ENCODE measurements at places on chromosomes 4 and X.

- peak; percentile 24 for DNase-seq
Measured at GRCh38 chrX:41720125-41720779, 3.7 kb upstream of the GPR82 start.

DNA sequence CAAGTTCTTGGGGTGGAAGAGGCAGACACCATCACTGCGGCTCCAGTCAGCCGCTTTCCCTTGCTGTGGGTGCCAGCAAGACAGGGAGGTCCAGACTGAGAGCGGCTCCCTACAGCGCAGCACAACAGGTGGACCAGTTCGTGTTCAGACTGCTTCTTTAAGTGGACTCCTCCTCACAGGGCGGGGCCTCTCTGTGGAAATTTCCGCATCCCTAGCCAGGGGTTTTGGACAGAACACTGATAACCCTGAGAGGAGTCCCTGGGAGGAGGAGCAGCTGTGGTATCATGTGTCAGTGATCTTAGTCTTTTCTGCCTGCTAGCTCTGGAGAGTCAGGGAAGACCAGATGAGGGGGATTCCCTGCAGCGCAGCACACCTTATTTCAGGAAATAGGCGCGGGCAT, 48.5 kb downstream of the MAGEC2 start:
- DNase-seq = no peak

DNA sequence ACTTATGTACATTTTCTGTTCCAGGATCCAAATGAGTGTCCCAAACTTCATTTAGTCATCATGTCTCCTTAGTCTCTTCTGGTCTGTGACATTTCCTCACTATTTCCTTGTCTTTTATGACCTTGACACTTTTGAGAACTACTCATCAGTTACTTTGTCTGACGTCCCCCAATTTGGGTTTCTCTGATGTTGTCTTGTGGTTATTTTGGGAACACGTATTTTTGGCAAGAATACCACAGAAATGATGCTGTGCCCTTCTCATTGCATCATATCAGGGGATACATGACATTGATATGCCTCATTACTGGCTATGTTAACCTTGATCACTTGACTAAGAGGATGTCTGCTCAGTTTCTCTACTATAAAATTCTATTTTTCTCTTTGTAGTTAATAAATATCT, 308.8 kb downstream of the ZNF674 start:
- no peak for DNase-seq

GRCh38 chr4:155693015-155693663, 26.5 kb downstream of the GUCY1A1 start:
- DNase-seq = no peak

DNA sequence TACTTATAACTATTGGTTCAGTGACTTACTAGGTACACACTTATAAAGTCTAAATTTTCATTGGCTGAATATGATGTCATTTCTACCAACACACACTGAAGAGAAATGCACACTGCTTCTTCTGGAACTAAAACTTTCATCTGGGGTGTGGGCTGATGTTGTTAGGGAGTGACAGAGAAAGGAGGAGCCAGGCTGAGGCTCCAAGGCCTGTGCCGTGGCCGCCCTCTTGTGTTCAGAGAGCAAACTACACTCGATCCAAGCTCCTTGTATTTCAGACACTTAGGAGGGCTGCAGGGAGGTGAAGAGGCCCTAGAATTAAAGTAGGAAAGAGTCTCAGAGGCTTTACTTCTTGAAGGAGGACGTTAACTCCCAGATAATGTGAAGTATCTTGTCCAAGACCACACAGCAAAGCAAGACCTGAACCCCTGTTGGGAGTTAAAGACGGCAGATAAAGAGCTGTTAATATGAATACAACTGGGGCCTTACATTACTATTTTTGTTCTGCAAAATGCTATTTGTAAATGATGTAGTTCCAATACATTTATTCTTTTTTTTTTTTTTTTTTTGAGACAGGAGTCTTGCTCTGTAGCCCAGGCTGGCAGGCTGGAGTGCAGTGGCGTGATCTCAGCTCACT, 137.5 kb downstream of the AFAP1 start:
- DNase-seq = peak; percentile 45

GRCh38 chr4:176921256-176921655, 128.5 kb upstream of the VEGFC start:
- no peak for DNase-seq

DNA sequence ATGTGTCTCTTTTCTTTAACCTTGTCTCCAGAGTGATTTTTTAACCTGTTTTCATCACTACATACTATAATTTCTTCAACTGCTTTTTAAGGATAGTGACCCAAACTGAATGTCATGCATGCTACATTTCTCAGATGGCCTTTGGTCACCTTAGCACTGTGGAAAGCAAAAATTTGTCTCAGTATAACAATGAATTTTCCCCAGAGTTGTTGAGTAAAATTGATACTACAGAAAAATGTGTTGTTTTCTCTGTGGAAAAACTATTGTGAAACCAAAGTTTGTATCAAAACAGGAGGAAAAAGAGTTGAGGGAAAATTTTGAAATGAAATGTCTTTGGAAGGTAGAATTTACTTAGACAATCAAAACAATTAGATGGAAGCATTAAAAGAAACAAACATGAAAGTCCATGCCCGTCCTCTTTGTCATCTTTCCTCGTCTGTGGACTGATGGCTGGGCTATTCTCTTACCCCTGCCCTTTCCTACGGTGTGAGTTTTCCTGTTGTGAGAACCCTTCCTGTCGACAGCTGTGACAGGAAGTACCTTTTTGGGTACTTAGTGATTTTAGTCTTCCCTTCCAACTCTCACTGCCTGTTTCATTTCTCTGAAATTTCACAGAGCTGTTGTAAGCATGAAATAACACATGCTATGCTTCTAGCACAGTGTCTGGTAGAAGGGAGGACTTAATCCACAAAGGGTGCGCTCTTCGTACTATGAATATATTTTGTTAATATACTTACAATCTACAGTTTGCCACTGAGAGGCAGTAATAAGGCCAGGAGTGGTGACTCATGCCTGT, 50.8 kb downstream of the LRP2BP start:
- DNase-seq = no peak

GRCh38 chr4:140710908-140711622, 45.1 kb downstream of the TBC1D9 start:
- DNase-seq = no peak

DNA sequence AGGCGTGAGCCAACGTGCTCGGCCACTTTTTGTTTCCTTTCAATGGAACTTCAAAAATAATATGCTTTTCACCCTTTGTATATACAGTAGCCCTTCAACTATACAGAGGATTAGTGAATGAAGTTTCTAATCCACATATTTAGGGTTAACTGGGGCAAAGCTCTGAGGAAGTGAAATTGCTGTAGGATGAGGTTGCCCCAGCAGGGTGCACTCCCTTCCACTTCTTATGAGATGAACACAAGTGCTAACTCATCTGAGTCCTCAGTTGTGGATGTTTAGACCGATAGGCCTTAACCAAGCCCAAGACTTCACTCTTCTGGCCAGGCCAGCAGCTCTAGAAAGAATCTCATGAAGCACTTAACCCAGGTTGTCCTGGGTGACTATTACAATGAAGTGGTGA, 29.1 kb upstream of the CT55 start:
- DNase-seq = no peak

DNA sequence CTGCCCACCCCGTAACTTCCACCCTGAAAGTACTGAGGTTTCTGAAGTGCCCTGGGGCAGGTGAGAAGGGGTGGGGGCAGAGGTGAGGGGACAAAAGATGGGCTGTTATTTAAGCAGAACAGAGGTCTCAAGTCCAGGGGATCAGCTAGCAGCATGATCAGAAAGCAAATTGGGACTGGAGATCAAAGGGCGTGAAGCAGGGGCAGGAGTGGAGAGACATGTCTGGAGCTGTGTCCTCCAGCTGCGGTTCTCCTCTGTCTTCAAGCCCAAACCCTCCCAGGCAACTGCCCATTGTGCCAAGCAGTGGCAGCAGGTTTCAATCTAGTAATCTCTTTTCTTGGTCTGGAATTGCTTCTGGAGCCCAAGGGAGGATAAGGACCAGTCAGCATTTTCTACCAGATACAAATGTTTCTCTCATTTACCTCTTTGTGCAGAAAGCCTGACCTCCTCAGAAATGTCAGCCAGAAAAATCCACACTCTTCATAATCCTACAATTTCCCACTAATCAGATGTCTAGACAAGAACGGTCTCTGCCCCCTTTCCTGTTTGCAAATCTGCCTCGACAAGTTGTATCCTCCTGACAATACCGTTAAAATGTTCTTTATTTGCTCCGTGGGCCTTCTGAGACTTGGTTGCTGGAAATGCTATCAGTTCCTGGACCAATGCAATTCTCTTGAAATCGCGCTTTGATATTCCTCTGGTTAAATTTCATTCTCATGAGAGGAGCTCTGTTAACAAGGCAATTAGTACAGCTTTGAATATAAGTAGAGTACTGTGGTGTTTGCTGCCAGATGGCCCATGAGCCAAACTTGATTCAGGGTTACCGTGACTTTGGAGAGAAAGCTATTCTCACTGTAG, 23.2 kb upstream of the RASL11B start:
- no peak for DNase-seq

GRCh38 chr4:19722404-19722803, 529.3 kb upstream of the SLIT2 start:
- no peak for DNase-seq

GRCh38 chr4:176902710-176903323, 110.1 kb upstream of the VEGFC start:
- no peak for DNase-seq

DNA sequence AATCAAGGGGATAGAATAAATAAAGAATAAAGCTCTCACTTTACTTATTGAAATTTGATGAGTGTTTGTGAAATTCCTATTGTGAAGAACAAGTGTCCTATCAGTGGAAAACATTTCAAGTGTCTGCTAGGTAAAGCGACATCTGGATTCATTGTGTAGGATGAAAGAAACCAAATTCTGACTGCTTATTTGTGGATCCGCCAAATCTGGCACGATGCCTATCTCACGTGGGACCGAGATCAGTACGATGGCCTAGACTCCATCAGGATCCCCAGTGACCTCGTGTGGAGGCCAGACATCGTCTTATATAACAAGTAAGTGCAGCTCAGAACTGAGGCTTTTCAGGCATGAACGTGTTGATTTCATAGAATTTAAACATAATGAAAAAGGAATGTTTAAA, 1.9 kb downstream of the CHRNA9 start:
- no peak for DNase-seq

- DNase-seq = no peak
Measured at GRCh38 chr4:183205193-183205592, 106.1 kb downstream of the WWC2 start.

- no peak for DNase-seq
Measured at GRCh38 chr4:13968723-13969122, 341.2 kb upstream of the BOD1L1 start.

GRCh38 chr4:6856391-6856790, 53.2 kb upstream of the TBC1D14 start:
- no peak for DNase-seq

DNA sequence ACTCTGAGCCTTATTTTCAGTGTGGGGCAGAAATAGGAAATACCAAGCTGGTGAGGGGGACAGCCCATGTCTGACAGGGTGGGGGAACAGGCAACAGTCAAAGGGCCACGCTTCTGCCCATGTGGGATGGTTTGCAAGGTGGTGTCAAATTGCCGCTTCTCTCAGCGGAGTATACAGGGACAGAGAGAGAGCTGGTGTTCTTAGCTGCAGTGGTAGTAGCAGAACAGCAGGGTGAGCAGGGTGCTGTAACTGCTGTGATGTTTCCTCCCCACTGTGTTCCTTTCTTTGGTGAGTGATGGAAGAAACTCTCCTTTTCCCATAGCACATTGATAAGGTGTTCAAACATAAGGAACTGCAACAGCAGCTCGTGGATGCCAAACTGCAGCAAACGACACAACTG, 37.9 kb downstream of the RBBP7 start:
- DNase-seq = no peak

- peak; percentile 18 for DNase-seq
Measured at GRCh38 chr4:48578132-48578968, 88.3 kb downstream of the ZAR1 start.

DNA sequence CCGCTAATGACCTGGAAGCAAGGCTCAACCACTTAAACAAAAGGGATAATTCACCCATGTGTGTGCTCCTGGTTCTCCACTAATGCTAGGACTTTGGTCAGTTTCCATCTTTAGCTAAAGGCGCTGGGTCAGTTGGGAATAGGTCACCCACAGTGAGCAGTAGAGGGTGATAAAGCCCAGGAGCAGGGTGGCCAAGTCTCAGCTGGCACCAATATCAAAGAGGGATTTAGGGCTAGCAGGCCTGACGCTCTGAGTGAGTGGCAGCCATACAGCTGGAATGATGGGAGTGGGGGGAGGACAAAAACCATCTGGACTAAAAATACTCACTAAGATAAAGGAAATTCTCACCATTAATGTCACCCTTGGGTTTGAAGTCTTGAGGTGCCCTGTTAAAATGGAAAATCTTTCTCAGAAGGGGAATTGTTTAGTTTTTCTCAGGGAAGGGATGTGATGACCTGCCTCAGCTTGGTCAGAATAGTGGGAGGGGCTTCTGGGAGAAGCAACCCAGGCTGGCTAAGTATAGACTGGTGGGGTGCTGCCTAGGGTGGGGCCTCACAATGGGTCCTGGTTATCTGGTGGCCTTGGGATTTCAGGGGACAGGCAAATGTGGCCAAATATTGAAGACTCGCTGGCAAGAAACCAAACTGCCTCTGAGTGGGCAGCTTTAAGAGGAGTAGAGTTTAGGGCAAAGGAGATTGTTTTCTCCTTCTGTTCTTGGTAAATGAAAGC, 47.1 kb downstream of the TSC22D3 start:
- DNase-seq = no peak

DNA sequence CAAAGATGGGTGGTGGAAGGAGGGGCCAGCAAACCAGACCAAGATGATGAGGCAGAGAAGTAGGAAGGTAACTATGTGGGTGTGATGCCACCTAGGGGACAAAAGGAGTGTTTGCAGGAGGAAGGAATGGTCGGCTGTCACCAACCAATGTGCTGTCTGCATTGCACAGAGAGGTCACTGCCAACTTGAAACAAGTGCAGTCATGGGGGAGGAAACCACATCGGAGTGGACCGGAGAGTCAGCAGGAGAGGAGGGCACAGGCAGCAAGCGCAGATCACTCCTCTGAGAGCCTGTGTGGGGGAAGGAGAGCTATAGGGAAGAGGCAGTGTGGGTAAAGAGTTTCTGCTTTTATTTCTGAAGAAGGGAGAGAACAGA, 38.5 kb upstream of the FGFBP2 start:
- peak; percentile 10 for DNase-seq

GRCh38 chrX:101429934-101430333, 21.9 kb downstream of the HNRNPH2 start:
- no peak for DNase-seq

- no peak for DNase-seq
Measured at GRCh38 chr4:1767061-1767769, 25.9 kb upstream of the FGFR3 start.

DNA sequence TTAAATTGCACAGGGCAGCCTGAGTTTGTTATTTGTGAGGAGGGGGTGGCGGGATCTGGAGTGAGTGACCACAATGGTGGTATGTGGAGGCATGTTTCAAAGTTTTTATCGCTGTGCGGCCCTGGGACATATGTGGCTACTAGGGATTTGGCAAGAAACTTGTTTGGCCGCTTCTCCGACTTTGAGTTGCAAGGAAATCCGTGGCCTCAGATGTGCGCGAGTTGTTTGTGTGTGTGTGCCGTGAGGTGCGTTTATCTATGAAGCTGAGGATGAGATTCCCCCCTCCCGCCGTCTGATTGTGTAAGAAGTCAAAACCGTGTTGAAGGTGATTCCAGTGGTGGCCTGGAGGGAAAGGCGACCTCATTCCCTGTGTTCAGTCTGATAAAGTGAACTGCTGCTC, 1.4 kb downstream of the JADE3 start:
- DNase-seq = no peak
